Small intestine (tissue), 16 donors: ENCODE measurements at places on chromosomes 2 and 18.

DNA sequence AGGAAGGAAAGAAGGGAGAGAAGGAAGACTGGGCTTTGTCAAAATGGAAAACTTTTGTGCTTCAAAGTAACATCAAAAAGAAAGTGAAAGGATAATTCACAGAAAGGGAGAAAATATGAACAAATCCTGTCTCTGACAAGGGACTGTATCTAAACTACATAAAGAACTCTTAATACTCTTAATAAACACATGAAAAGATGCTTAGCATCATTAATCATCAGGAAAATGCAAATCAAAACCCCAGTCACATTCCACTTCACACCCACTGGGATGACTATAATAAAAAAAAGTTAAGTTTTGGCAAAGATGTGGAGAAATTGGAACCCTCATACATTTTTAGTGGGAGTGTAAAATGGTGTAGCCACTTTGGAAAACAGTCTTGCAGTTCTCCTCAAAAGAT is 11.8 kb upstream of the ZFP36L2 start:
- no peak for DNase-seq

- DNase-seq = no peak
These were observed 6.1 kb downstream of the ADCY3 start for GRCh38 chr2:24913911-24914310.

- no peak for DNase-seq
These were observed 43.6 kb upstream of the TCF7L1 start for GRCh38 chr2:85089585-85089984.

- no peak for DNase-seq
These were observed 552.8 kb upstream of the NRP2 start for GRCh38 chr2:205129531-205129930.

GRCh38 chr2:191345788-191346187 is 100.6 kb downstream of the MYO1B start:
- DNase-seq = no peak

DNA sequence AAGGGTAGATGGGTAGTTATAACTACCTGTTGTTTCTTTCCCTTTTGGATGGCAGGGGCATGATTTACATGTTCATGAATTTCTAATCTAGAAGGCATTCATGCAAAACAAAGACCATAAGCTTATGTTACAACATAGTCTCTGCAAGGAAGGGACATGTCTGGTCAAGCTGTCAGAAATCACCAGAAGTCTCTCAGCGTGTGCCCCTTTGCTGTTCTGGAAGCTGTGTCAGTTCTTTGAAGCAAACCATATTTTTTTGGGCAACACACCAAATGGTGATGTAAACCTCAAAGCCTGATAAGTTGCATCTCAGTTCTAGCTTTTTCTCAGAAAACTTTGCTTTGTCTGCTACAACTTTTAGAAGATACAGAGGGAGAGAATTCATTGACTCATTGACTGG is 173.5 kb upstream of the CTAGE1 start:
- DNase-seq = no peak

DNA sequence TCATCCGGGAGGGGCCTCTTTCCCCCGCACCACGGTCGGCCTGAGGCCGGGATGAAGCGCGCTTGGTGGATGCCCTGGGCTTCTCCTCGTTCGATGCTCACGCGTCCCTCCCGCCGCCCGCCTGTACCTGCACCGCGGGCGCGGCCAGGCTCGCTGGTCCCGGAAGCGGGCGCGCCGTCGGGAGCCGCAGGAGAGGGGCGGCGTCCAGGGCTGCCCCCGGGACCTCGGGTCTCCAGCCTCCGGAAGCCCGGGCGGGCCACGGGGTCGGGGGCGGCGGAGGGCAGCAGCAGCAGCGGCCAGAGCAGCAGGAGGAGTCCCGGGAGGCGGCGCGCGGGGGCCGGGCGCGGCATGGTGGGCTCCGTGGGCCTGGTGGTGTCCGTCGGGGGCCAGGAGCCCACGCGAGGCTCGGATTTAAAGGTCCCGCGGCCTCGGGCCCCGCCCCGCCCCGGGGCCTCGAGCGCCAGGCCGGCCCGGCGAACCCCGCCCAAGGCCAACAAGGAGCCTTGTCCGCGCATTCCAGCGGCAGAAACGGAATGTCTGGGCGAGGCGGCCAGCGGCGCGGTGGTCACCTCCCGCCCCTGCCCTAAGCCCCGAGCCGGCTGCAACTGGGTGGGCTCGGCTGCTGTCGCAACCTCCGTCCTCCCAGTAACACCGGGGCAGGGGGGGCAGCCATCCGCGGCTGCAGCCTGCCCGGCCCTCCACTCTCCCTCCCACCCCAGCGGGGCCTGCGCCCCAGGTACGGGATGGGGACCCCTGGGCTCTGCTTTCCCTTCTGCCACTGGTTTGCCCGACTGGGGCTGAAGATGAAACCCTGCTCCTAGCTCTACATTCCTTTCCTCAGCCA is at the start of gene MATN3:
TSS of gene MATN3 (minus strand) at position 387 of the 844 bp plus-strand sequence. CDS start at position 350, 37 bp downstream.
- peak; percentile 52 for DNase-seq

DNA sequence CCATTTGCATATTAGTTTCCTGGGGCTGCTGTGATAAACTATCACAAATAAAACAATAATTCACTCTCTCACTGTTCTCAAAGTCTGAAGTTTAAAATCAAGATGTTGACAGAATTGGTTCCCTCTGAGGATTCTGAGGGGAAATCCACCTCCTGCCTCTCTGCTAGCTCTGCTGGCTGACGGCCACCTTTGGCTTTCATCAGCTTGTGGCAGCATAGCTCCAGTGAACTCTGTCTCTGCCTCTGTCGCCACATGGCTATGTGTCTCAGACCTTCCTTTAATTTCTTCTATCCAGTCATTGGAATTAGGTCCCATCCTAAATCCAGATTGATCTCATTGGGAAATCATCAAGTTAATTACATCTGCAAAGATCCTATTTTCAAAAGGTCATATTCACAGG is 38.9 kb upstream of the TRIM43 start:
- no peak for DNase-seq

GRCh38 chr2:229169751-229170150 is 101.3 kb downstream of the PID1 start:
- DNase-seq = no peak

- DNase-seq = no peak
These were observed 27.6 kb upstream of the SSB start for GRCh38 chr2:169771021-169771420.

- DNase-seq = no peak
These were observed 62.3 kb downstream of the ESCO1 start for GRCh38 chr18:21538230-21538629.

DNA sequence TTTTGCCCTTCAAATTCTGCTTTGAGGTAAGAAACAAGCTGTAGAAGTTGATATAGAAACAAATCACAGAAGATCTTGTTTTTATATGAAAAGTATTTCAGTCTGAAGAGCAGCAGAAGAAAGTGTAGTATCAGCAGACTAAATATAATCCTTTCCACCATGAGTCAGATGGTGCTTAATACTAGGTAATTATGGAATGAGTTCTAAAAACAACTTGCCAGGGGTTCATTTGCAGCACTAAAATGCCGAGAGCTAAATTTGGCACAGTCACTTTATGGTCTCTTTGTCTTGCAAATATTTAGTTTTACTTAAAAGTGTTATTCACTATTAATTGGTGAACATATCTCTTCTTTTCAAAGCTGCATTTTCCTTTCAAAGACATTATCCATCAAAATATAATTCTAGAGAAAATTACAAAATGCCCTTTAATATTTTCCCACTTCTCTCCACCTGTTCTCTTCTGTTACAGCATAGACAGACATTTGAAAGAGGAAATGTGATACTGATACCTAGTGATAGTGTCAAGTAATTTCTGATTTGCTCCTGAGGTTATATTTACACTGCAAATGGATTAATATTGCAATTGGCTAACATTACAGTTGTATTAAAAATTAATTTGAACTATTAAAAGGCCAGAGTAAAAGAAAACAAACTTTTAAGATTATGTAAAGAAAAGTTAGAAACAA is 5.3 kb downstream of the MYL1 start:
- DNase-seq = no peak

DNA sequence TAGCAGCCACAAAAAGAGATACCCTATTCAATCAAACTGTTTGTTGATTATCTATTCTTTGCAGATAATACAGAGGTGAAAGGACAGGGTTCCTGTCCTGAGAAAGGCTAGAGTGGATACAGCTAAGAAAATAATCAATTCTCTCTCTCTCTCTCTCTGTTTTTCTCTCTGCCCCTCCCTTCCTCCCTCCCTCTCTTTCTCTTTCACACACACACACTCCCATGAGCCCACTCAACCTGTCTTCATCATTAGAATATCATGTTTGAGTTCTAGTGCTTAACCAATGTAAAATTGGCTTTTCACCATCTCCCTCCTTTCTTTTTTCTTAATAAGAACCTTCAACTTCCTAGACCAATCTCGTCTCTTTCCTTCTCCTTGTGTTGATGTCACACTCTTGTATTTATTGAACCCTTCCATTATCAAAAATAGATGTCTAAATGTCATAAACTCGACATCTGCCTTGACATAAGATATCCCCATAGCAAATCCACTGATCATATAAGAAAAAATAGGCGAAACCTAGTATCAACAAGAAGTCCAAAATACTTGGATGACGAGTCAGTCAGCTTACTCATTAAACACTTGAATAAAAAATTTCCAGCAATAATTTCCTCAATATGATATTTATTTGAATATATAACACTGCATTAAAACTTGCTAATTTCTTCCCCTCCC is 42.8 kb upstream of the CYTIP start:
- DNase-seq = no peak

DNA sequence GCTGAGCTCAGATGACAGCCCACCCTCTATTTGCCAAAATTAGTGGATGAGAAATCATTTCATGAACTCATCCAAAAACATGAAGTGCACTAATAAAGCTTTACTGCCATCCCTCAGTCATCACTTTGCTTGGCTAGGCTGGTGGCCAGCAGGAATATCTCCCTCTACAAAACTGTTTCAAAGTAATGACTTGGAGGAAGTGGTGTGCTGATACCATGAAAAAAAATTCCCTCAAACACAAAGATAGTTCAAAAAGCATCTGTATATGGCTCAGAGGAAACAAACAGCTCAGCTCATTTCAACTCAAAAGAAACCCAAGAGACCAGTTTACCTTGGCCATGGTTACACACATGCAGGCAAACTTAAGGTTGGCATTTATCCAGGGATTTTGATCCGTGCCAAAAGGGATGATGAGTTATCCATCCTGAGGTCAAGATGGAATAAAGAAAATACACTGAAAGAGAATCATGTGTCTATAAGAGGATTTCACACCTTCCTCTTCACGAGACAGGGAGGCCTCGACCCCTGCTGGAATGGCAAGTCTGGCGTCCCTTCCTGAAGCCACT is 18.4 kb upstream of the WIPF1 start:
- no peak for DNase-seq

GRCh38 chr2:114421781-114422180 is 20.7 kb upstream of the DPP10 start:
- no peak for DNase-seq

GRCh38 chr2:29865512-29865911 is 55.9 kb downstream of the ALK start:
- DNase-seq = no peak

- DNase-seq = no peak
These were observed 37.2 kb upstream of the OTX1 start for GRCh38 chr2:63013438-63013837.

- DNase-seq = peak; percentile 12
These were observed 8.7 kb upstream of the RPRD1A start for GRCh38 chr18:36075862-36076587.

GRCh38 chr18:905307-905947 is 756 bp downstream of the ADCYAP1 start:
- no peak for DNase-seq
